ENCODE measurements at places on chromosomes 16 and 17.

DNA sequence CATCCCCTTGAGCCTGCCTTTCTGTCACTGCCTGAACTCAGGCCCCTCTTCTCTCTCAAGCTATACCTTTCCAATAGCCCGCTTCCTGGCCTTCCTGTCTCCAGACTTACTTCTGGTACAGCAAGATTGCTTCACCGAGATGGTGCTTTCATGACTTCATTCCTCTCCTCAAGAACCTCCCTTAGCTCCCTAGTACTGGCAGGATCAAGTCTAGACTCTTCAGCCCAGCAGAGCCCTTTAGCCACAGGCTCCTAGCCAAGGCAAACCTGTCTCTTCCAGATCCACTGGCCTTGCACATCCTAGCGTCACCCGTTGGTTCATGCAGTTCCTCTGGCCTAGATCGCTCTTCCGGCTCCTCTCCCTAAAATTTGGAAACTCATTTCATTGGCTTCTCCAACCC, 6.4 kb upstream of the ATP2A3 start:
- no peak for DNase-seq

DNA sequence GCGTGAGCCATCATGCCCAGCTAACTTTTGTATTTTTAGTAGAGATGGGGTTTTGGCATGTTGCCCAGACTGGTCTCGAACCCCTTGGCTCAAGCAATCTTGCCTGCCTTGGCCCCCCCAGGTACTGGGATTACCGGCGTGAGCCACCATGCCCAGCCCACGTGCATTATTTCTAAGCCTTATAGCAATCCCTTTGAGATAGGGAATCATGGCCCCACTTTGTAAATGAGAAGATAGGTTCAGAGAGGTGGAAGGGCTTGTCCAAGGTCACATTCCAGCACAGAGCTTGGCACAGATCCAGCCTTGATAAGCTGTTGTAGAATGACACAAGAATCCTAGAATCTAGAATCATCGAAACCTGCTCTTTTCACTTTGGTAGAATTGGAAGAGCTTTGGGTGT, 4.2 kb upstream of the PYCARD start:
- DNase-seq: no peak

DNA sequence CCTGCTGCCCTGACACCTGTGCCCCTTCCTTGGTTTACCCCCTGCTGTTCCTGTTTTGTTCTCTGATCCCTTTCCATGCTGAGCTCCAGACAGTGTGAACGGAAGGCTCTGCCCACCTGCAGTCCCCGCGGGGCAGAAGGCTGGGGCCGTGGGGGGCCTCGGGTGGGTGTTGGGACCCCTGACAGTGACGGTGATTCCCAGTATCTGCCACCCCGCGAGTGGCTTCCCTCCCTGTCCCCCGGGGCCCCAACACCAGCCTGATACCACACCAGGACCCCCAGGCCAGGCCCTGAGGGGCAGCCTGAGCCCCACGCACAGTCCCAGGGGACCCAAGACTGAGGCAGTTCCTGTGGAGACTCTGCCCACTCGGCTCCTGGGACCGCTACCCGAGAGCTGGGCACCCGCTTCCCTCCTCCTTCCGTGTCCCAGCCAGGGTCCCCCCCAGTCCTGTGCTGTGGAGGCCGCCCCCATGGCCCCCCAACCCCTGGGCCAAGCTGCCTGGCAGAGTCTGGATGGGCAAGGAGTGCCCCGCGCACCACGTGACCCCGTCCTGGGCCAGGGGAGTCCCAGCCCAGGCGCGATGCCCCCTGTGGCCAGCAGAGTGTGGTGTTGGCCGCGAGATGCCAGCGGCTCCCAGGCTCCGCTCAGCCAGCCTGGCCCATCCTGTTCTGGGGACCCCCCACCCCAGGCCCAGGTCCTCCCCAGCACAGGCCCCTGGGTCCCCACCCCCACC, 10.0 kb upstream of the C1QTNF8 start:
- DNase-seq: peak; percentile 85

- peak; percentile 2 for DNase-seq
Observed at GRCh38 chr16:68447653-68448359, 502 bp downstream of the SMPD3 start.
